ENCODE measurements at places on chromosomes 5 and 9.

DNA sequence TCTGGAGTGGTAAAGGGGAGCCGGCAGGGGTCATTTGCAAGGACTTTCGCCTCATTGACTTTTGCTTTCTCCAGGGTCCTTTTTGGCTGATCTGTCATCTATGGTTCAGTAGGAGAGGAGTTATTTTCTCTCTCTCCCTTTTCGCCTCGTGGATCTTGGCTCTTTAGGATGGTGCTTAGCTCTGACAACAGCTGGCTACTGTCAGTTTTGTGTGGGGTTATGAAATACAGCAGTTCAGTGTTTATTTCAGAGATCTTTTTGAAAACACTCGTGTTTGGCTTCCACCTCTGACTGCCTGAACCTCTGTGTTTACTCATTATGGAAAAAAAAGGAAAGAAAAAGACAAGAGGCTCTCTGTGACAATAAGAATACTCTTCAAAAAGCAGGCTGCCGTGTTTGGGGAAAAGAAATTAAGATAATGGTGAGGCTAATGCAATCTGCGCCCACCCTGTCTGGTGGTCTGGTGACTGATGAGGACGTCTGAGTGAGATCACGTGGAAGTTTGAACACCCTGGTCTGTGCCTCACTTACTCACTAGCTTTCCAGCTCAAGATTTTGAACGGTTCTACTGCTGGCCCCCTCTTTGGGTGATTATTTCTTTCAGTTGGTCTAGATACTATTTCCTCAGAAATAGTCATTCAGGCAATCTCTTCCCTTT is 567.7 kb downstream of the CAAP1 start:
- DNase-seq: no peak

DNA sequence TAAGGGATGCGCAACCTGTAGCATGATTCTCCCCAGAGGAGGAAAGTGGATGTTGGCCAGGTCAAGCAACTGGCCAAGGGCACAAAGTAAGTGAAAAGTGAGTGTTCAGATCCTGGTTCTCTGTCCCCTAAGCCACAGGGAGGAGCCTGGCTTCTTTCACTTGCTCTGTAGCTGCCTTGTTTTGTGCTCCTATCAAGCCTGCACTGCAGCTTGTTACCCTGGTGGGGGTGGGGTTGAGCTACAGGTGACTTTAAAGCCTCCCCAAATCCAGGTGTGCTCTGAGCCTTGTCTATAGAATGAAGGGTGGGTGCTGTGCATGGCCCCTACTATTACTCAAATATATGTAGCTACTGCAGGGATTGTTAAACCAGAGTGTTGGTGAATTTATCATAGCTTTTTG is 32.9 kb downstream of the RALGPS1 start:
- no peak for DNase-seq

GRCh38 chr5:169116961-169117461 is 183.9 kb downstream of the SLIT3 start:
- DNase-seq: no peak

DNA sequence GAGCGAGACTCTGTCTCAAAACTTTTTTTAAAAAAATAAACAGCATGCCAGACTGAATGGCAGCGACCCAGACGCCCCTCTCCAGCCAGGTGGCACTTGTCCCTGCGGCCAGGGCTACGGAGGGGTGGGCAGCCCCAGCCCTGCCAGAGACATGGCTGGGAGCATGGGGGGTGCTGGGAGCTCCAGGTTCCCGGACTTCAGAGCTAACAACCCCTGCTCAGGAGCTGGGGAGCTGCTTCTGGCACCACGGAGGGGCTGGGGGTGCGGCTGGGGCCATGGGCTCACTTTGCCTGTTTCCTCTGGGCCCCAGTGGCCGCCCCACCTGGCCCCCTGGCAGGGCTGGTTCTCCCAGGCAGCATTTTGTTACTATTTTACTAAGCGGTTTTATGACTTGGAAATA is 49.9 kb downstream of the SLC12A7 start:
- DNase-seq: no peak

GRCh38 chr5:132369007-132369473 is 470 bp upstream of the SLC22A5 start:
- no peak for DNase-seq

DNA sequence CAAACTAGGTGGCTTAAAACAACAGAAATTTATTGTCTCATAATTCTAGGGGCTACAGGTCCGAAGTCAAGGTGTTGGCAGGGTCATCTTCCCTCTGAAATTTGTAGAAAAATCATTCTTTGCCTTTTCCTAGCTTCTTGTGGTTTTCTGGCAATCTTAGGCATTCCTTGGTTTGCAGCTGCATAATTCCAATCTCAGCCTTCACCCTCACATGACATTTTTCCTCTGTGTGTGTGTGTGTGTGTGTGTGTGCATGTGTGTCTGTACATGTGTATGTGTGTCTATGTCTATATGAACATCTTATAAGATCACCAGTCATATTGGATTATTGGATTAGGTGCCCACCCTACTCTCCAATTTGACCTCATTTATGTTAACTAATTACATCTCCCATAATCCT is 330.6 kb downstream of the CHSY3 start:
- no peak for DNase-seq

DNA sequence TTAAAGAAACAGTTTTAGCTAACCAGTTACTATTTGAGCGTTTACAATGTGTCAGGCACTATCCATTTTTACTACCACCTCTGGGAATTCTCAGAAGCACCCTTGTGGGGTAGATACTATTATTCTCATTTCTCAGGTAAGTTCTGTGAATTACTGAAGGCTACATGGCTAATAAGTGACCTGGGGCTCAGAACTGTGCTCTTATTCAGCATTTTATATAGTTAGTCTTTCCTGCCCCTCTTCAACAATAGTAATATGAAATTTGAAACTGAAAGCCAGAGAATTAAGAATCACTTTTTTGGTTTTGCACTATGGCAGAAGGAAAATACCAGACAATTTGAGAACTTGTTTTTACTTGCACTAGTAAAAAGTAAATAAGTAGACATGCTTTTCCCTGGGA is 11.8 kb downstream of the ELL2 start:
- DNase-seq: no peak

GRCh38 chr5:86918246-86918645 is 300.5 kb downstream of the COX7C start:
- DNase-seq: no peak

DNA sequence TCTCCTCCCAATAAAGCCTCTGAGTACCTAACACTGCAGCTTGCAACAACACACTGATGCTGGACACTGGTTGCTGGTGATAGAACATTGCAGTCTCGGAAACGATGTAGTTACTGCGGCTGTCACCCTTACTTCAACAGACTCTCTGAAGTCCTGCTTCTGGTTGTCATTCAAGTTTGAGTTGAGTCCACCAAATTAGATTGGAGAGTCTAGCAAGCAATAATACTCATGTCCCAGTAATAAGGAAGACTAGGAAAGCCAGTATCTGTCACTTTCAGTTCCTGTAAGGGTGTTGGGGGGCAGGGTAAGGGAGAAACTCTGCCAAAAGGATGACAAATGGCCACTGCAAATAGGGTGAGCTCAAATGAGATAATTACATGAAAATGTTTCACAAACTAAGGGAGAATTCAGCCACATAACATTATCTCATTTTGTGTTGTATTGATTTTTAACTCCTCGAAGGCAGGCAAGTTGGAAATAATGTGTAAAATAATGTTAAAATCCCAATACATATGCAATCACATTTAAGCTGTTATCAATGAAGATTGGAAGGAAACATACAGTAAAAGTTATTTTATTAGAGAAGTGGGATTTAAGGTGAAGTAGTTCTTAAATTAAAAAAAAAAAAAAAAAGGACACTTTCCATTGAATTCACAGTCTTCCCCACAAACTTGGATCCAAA is 849 bp upstream of the IFT74 start:
- DNase-seq: no peak

GRCh38 chr9:134442486-134443173 is 116.4 kb downstream of the RXRA start:
- DNase-seq: no peak

- no peak for DNase-seq
These were observed 174.8 kb downstream of the GADD45G start for GRCh38 chr9:89779405-89780203.

GRCh38 chr9:94081864-94082463 is 2.3 kb upstream of the PTPDC1 start:
- no peak for DNase-seq

- DNase-seq: no peak
These were observed 355.9 kb downstream of the ADAMTS6 start for GRCh38 chr5:65125591-65126541.

DNA sequence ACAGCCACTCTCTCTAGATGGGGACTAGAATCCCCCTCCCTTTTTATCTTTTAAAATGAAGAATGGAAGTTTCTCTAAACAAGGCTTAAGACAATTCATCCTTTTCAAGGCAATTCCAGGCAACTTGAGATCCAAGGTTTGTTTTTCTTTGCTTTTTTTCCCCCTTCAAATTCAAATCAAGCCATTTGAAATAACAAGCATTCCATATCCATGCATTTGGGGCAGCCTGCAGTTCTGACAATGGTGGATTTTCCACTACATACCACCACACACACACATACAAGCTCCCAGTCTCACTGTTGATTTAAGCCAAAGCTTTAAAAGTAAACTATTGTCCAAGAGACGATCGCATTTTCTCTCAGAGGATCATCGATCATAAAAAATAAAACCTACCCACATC is 424 bp downstream of the INSYN2B start:
- no peak for DNase-seq

DNA sequence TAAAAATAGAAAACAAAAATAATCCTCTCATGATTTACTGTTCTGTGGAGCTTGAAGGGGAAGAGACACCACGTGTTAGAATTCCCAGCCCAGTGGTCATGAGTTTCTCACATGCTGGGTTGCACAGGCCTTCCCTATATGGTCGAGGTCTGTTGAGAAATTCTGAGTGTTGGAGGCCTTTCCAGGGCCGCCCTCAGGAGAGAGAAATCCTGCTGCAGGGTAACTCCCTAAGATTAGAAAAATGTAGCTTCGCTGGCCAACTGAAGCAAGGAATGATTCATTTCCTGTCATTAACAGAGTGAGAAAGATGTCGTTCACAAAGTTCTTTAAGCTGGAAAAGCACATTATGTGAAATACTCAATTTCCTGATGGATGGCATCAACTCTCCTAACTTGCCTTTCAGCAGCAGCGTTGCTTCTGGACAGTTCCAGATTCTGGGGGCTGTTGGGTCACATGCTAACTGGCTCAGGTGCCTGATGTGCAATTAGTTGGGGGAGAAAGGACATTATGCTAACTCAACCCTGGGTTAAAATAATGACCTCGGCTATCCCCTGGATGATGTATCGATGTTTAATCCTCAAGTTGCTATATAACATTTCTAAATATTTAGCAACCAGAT is 104.8 kb upstream of the CD180 start:
- DNase-seq: no peak

DNA sequence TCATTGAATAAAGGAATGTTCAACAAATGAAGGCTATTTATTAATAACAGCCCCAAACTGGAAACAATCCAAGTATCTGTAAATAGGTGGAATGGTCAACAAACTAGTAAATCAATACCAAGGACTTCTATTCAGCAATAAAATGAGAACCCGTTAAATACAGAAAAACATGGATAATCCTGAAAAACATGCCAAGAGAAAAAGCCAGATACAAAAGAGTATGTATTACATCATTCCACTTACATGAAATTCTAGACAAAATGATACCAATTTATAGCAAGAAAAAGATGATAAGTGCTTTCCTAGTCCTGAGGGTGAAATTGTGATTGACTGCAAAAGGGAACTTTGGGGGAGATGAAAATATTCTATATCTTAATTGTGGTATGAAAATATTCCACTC is 3.1 kb downstream of the PJA2 start:
- no peak for DNase-seq

GRCh38 chr9:107345327-107345726 is 62.2 kb downstream of the RAD23B start:
- no peak for DNase-seq

DNA sequence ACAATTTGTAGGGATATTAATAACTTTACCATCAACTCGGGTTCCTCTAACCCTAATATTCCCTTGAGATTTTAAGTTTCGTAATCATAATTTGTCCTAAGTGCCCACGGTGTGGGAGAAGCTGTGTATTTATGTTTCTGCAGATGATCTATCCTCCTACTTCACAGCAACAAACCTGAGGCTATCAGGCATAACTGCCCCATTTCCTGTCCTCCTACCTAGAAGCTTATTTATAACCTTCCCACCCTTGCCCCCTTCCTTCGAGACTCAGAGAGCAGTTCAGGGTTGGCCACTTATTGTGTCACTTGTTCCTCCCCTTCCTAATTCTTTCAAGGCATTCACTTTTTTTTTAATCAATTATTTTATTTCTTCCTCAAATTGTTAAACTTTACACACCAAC is 29.6 kb upstream of the LCP2 start:
- DNase-seq: no peak

- DNase-seq: no peak
These were observed 25.8 kb downstream of the LYSMD3 start for GRCh38 chr5:90503596-90503995.

GRCh38 chr5:116881921-116882531 is 307.4 kb upstream of the SEMA6A start:
- no peak for DNase-seq

GRCh38 chr9:131669269-131670157 is 70.4 kb downstream of the RAPGEF1 start:
- no peak for DNase-seq

All from activated T-cell treated with anti-CD3 and anti-CD28 coated beads for 1 hour (primary cell).